ENCODE measurements at places on chromosomes 7 and 10. TPM values are rescaled to one million over a fixed set of nuclear protein-coding genes. Genes with fewer than 3 reads are reported as not detected.

- DNase-seq = peak; percentile 32
These were observed 17.4 kb downstream of the SLC13A4 start for GRCh38 chr7:135710417-135711138.

GRCh38 chr10:107032700-107033401 lies 131.7 kb downstream of the SORCS1 start:
- DNase-seq = no peak

- no peak for DNase-seq
These were observed 135.6 kb downstream of the RPS24 start for GRCh38 chr10:78169214-78169613.

DNA sequence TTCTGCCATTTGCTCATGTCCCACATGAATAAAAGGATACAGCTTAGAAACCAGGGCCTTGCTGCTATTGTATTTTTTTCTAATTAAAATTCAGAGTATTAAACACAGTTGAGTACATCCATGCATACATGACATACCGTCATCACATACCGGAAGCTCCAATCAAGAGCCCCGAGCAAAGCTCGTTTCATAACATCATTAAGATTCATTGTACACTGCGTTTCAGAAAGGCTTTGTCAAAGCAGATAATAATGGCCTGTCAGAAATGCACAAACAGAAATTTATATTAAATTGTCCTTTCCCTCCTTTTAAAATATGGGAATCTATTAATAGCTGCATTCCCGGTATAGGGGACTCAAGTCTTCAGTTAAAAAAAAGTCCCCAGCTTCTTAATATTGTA lies 103.4 kb downstream of the PRTFDC1 start:
- peak; percentile 54 for DNase-seq

- no peak for DNase-seq
These were observed 90.5 kb downstream of the WIPF3 start for GRCh38 chr7:29896685-29897411.

DNA sequence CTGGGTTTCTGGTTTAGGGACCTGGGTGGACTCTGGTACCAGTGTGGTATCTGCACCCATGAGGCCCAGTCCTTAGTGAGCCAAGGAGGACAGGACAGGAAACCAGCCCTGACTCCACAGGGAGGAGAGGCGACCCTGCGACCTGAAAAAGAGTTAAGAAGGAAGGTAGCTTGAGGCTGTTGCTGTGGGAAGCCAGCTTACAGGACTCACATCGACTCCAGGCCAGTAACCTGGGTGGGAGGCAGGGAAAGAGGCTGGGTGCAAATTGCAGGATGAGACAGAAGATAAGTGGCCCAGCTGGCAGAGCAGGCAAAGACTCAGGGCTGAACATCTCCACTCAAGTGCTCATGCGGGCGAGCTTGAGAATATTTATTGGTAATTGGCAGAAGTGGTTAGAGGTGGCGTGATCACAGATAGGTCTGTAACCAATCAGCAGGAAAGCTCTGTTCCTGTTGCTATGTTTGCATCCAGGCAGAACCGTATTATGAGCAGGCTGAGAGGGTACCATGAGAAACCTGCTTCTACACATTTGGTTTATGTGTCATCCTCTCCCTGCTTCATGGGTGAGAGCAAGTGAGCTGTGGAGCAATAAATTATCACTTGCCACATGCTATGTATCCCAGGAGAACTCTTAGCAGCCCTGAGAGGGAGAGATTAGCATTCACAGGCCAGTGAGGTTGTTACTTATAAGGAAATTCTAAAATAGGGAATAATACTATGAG lies 11.0 kb downstream of the TLL2 start:
- DNase-seq = no peak

DNA sequence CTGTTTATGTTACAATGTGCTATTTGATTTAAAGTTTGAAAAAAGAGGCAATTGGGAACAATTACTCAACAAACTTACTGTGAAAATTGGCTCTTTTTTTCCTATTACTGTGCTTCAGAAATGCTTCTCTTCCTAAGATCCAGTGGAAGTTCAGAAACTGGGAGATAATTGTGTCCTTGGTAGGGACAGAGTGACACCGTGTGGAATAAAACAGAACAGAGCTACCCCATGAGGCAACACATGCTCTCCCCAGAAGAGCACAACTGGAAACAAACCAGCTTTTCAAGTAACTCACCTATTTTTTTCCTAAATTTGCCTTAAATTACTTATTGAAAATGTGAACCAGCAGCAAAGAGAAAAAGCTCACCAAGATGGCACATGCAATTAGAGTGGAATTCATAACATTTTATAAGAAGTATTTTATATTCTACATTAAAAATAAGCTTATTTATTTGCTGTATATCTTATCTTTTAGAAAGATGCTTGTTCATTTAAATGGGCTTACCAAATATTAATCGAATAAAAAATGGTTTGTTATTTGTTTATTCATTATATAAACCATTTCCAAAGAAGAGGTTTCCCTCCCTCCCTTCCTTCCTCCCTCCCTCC lies 346.1 kb upstream of the ANKRD30A start:
- DNase-seq = peak; percentile 77

DNA sequence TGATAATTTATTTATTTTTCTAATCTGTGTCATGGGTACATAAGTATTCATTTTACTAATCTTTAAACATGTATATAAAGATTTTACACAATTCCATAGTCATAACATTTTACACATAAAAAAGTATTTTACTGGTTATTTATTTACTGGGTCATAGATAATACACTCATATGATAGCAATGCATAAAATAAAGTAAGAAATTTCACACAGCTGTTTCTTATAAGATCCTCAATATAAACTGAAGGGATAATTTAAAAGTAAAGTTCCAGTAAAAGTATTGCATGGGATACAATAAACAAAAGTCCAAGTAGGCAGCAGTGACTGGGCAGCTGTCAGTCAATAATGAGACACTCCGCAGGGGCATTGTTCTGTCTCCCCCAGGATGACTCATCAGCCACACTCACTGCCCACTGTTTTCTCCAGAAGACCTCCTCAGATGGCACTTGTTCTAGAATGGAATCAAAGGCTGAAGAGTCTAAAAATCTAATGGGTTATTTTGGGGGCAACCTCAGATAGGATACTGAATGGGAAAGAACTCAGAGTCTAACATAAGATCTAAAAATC lies 32.7 kb downstream of the DPY19L1 start:
- peak; percentile 81 for DNase-seq

GRCh38 chr7:127872122-127872521 lies 159.1 kb downstream of the LRRC4 start:
- DNase-seq = peak; percentile 15

- DNase-seq = peak; percentile 10
These were observed 116.6 kb upstream of the FOXP2 start for GRCh38 chr7:114298011-114298410.

GRCh38 chr7:42107484-42108240 lies 129.3 kb downstream of the GLI3 start:
- DNase-seq = peak; percentile 32

GRCh38 chr7:97973206-97973658 lies 16.8 kb downstream of the OCM2 start:
- DNase-seq = no peak

- no peak for DNase-seq
These were observed 100.5 kb downstream of the CREB5 start for GRCh38 chr7:28512668-28513440.

The CCNJ gene
- total RNA-seq = 36.9 TPM

The PLEKHA1 gene
- 44.5 TPM for total RNA-seq

The ARF5 gene
- 144 TPM for total RNA-seq

The CDNF gene
- 0.56 TPM for total RNA-seq
